ENCODE measurements at places on chromosomes 2 and 18.

DNA sequence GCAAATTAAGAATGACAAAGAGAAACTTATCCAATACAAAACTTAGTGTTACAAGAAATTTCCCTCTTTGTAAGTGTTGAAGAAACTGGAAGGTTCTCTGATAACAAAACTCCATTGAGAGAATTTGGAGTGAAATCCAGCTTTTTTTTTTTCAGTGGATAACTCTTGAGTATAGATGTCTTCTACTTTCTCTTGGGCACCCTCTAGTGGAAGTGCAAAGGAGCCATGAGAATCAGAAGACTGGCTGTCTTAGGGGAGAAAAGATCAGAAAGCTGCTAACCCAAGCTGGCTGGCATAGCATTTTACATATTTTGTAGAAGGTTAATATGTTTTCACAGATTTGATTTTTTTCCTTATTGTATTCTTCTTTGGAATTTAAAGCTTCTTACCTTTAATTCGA lies 138.8 kb upstream of the SATB2 start:
- no peak for DNase-seq

DNA sequence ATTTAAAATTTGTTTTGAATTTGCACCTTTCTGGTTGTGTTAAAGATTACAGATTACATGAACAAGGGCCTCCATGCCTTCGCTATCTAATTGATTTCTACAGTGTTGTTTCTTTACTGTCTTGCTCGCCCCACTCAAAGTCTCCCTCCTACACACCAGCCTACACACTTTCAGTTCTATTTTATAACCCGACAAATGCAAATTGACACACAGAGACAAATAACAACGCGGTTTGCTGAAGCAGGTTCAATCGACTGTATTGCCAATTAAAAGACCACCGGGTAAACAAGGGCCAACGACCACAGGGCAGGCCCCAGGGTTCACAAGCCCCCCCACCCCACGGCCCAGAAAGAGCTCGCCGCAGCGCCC lies 869 bp downstream of the STARD7 start:
- peak; percentile 52 for DNase-seq

- DNase-seq = no peak
These were observed 176.1 kb upstream of the TNP1 start for GRCh38 chr2:217035967-217036366.

DNA sequence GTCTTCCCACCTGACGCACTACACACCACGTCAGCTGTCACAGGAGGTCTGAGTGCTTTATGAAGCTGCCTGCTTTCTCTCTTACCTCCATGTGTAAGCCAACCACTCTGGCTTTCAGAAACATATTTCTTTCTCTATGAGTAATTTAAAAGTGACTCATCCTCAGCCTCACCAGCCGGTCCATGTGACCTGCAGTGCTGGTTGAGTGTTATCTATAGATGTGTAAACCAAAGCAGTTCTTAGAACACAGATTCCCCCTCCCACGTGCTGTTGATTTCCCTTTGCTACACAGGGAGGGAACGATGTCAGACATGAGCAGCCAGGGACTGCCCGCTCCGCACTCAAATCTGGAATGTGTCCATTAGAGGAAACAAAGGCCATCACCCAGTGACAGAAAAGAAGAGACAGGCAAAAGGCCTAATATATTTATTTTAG lies 157.8 kb downstream of the BCL2 start:
- peak; percentile 74 for DNase-seq

GRCh38 chr2:55011831-55012671 lies 38.2 kb downstream of the RTN4 start:
- DNase-seq = no peak

- no peak for DNase-seq
These were observed 259.8 kb downstream of the OSR1 start for GRCh38 chr2:19098467-19099160.

DNA sequence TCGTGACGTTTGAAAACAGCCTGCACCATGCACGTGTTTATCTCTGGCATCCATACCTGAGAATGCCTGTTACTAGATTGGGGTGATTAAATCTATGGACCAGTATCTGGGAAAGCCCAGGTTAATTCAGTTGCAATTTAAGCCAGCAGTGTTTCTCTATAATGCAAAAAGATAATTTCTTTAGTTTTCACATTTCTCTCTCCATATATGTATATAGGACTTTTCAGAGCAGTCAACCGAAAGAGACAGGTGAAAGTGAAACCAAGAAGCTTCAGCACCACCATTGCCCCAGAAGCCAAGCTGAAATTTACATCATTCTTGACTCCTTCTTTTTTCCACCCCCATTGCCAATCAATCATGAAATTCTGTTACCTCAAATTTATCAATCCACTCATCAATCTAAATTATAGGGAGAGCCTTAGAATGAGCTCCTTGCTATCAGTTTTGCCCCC lies 2.7 kb upstream of the LRP2 start:
- DNase-seq = peak; percentile 59

GRCh38 chr18:63762518-63762917 lies 12.7 kb upstream of the SERPINB7 start:
- no peak for DNase-seq

DNA sequence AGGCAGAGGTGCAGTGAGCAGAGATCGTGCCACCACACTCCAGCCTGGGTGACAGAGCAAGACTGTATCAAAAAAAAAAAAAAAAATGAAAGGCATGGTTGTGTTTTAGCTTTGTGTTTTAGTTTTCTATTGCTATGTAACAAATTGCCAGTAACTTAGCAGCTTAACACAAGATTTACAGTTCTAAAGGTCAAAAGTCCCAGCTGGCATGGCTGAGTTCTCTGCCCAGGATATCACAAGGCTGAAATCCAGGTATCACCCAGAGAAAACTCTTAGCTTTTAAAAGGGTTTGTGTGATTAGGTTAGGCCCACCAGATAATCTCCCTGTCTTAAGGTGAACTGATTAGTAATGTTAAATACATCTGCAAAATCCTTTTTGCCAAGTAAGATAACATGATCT lies 107.7 kb upstream of the YPEL5 start:
- no peak for DNase-seq

GRCh38 chr2:150974864-150975263 lies 286.8 kb downstream of the RBM43 start:
- DNase-seq = no peak

DNA sequence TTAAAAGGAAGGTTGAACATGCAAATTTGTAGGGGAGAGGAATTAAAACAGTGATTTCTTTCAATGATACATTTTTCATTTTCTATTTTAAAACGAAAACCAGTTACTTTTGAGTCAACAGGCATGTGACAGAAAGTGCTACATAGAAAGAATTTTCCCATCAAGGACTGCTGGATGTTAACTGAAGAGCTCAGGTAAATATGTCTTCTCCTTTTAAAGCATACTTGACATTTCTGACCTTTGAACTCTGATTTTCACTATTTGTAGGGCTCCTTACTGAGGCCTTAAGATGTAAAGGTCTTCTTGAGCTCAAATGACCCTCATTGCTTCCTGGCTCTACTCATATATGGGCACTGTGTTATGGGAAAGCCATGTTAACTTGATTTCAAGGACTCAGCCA lies 32.4 kb downstream of the FIGN start:
- no peak for DNase-seq

DNA sequence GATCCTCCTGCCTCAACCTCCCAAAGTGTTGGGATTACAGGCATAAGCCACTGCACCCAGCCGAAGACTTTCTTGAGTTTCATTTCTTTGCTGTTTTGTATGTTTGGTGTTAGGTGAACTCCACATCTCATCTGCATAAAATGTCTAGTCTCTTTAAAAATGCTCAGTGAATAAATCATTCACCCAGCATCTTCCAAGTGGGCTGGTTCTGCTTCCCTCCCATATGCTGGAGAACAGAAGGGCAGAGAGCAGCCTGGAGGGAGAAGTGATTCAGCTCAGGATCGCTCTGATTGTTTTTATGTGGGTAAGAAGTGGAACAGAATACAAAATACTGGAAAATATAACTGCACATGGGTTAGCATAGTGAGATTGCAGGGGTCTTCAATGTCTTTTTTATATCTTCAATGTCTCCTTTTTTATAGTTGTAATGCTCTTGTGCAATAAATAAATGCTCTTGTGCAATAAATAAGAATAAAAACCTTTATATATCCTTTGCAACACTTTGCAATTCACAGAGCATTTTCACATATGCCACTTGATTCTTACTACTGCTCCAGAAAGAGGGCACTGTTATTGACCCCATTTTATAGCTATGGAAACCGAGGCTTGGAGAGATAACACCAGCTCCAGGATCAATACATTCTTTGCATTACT lies 253.0 kb upstream of the NCKAP5 start:
- DNase-seq = no peak

DNA sequence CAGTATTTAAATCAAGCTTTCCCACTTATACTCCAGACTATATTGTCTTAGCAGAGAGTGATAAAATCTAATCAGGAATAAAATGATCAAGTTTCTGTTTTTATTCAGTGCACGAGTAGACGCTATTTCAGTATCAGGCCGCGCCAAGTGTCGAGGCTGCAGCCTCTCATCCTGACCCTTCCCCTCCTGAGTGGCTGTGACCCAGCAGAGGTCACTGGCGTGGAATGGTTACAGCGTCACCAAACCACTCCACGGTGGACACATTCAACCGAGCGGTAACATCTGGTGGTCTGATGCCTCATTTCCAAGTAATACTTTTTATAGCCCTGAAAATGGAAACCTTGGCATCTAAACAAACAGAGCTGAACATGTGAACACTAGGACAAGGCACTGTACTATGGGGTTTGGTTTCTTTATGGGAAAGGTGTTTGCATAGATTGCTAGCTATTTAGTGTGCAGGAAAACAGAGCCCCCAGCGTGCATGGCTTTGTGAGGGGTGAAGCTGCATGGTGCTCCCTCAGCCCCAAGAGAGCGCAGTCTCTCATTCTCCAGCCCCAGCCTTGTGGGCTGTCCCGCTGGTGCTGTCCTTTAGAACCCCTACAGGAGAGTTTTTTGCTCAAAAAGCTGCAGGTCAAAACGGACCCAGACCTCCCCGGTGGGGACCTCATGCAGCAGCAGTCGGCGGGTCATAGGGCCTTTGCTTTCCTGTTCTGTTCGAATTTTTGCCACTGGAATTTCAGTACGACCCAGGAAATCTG lies 28.4 kb downstream of the FAM228A start:
- DNase-seq = no peak

GRCh38 chr2:223674998-223675609 lies 72.9 kb upstream of the SCG2 start:
- DNase-seq = no peak

DNA sequence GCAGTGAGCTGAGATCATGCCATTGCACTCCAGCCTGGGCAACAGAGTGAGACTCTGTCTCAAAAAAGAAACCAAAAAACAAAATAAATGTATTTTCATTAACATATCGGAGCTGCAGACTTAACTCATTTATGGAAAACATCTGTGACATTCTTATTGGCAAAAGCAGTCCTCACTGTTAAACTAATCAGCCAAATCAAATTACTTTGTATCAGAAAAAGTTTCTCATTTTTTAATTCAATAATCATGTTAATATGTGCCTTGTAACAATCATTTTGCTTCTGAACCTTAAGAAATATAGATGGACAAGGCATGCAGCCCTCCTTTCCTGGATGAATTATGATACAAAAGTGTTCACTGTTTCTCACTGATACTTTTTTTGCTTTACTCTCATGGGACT lies 18.0 kb upstream of the TP53I3 start:
- DNase-seq = no peak

DNA sequence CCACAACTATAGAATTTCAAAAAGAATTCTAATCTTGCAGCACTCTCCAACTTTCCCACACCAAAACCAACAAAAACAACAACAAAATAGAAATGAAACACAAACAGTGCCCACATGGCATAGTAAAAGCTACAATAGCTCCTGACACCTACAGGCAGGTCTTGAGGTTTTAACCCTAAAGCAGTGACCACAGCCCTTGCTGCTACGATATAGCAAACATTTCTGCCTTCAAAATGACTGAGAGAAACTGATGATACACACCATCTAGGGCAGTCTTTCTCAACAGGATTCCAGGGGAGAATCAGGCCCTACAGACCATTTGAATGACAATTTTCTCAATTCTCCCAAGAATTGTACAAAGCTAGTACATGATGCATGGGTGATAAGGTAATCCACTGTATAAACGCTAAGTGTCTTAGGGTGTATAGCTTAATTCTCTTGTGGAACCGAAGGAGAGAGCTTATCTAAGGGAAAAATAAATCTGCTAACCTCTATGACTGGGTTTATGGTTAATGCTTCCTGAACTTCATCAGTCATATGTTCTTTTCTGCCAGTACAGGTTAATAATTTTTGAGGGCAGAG lies 46.5 kb downstream of the TRAK2 start:
- DNase-seq = no peak

GRCh38 chr2:234329202-234329960 lies 167.5 kb downstream of the ARL4C start:
- no peak for DNase-seq

- no peak for DNase-seq
These were observed 16.3 kb upstream of the GTF2A1L start for GRCh38 chr2:48601349-48601748.

GRCh38 chr2:136012315-136012714 lies 26.9 kb upstream of the DARS1 start:
- no peak for DNase-seq

DNA sequence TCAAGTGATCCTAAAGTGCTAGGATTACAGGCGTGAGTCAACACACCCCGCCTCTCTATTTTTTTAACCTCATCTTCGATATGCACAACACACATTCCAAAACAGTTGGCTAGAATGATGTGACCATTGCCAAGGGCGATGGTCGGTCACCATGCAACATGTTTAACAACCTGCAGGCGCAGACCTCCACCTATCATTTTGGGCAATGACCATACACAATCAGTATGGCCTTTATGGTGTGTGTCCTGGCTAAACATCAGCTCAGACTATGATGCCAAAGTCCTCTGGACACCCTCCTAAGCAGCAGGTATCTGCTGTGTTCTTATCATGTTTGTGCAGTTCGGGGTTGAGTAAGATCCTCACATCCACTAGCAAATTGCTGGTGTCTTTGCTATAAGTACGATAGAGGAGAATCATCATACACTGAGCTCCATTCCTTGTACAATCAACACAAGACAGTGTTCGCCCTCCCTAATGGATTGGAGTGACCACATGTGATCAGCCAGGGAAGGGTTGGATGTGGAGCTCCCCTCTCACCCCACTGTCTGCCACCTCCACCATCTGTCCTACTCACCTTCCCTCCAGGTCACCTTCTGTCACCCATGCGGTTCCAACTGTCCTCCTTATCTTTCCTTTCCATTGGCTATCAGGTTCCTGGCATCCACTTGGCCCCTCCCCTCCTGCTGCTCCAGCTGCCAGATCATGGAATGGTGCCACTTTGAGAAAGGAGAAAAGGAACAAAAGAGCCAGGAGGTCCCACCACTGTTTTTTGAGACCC lies 7.9 kb upstream of the RNF152 start:
- DNase-seq = no peak

- peak; percentile 74 for DNase-seq
These were observed 24.9 kb downstream of the FHL2 start for GRCh38 chr2:105373895-105374401.

GRCh38 chr2:211084352-211084751 lies 528.0 kb downstream of the CPS1 start:
- no peak for DNase-seq

- no peak for DNase-seq
These were observed 281.1 kb upstream of the COL3A1 start for GRCh38 chr2:188693111-188693510.

- DNase-seq = no peak
These were observed 66.9 kb upstream of the SMAD2 start for GRCh38 chr18:47997338-47997780.

- no peak for DNase-seq
These were observed 96.8 kb downstream of the GPD2 start for GRCh38 chr2:156532989-156533388.

- DNase-seq = peak; percentile 30
These were observed 89.4 kb upstream of the MAP2 start for GRCh38 chr2:209334188-209335017.
